ENCODE measurements at places on chromosomes 2 and 18.
A peak's percentile ranks its signal among the peaks of the same experiment; 100 is the strongest.

DNA sequence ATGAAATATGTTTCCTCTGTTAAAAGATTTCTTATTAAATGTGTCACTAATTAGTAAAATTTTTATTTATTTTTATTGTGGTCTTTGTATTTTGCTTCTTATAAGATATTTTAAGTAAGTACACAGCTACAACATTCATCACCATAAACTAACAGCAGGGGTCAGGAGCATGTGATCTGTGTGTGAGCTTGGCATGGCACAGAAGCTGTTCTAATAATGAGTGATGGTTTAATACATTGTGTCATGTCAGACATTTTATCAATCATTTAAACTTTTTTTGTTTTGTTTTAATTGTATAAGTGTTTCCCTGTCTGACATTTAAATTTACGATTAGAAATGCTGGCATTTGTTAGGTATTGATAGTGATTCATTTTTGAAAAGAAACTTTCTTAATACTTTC, 585.4 kb downstream of the DSC3 start:
- DNase-seq, result no peak

DNA sequence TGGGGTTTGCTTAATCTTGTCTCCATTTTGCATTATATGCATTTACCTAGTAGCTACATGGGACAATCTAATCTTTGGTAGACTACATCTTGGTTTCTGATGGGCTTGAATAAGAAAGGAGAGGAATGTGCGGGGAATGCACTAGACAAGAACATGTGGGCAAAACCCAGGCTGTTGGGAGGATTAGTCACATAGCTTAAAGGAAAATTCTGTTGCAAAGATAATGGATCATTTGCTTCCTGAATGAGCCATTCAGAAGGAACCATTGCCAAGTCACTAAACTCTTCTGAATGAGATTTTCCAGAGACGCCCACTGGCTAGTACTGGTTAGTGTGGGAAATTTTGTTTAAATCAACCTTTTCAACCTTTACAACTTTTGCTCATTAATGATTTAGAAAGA, 84.8 kb downstream of the OSBPL6 start:
- peak; percentile 92 for DNase-seq

DNA sequence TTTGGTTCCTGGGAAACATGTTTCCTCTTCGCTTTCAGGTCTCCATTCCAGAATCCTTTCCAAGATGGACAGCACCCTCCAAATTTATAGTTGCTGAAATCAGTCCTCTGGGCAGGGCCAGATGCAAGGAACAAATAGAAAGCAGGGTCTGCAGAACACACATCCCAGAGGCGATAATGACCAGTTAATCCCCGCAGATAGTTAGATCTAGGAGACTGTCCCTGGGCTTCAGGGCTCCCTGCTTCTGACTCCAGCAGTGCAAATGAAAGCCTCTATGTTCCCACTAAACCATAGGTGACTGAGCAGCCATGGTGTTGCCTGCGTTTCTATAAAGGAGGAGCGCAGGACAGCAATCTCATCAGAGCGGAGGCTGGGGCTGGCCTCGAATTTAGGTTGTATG, 38.7 kb downstream of the SRSF7 start:
- no peak for DNase-seq

DNA sequence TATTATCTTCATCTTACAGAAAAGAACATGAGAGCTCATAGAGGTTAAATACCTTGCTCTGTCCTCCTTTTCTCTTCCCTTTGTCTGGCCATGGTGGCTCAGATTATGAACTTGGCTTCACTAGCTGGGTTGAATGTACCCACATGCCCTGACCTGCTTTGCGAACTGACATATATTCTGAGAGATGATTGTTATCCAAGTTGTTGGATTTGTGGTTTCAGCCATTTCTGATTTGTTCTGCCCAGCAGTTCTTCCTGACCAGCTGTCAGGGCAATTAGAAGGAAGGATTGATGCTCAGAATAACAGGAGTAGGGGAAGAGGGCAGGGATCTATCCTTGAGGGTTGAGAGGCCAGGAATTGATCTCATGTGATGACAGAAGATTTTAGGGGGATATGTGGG, 236.8 kb upstream of the FAM98A start:
- DNase-seq, result no peak

DNA sequence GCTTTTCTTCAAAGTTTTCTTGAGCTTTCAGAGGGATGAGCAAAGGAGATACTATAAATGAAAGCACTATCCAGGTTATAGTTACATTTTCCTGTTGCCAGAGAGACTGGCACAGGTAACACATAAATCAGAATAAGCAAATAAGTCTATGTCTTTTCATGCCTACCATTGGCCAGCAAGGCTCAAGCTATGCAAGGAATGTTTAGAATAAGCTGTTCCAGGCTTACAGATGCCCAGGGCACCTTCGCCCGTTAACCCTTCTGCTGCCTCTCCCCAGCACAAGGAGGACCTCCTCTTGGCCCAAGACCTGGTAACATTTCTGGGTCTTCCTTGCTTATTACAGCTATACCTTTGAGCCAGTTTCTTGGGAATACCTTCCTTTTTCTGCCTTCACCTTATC, 233.7 kb upstream of the MEIS1 start:
- DNase-seq, result no peak

DNA sequence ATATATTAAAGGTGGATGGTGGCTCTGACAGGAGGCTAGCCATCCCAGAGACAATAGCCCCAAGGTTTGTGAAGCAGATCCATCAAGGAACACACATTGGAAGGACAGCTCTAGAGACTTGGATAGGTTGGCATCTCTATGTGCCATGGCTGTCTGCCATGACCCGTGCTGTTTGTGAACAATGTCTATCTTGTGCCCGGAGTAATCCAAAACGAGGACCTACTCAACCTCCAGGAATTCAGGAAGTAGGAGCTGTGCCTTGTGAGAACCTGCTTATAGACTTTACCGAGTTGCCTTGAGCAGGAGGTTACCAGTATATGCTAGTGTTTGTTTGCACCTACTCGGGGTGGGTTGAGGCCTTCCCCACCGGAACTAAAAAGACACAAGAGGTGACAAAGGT, 43.1 kb upstream of the SELENOI start:
- DNase-seq, result no peak

- no peak for DNase-seq
Measured at GRCh38 chr2:45973426-45973825, 322.0 kb downstream of the PRKCE start.

GRCh38 chr2:129766374-129766993, 213.0 kb upstream of the RAB6C start:
- DNase-seq, result no peak

DNA sequence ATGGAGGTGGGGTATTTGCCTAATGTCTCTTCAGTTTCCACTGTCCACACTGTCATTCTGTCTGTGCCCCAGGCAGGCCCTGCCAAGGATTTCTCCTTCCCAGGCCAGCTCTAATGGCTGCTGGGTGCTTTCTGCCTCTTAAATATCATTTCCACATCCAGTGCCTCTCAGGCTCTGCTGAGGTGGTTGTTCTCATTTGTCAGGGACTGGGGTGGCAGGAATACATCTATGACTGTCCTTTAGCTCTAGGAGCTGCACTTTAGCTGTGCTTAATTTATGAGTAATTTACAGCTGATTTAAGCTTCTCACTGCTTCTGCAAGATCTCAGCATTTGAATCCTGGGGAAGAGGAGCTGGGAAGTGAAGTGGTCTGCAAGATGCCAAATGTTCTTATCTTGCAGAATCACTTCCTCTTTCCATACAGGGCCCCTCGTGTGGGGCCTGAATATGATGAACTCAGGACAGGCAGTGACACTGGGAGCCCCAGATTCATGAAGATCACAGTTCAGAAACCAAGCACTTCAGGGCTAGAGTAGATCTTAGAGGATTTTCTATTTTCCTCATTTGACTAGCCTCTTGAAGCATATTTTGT, 150.2 kb downstream of the FSHR start:
- no peak for DNase-seq

GRCh38 chr2:63738019-63738418, 103.7 kb upstream of the UGP2 start:
- DNase-seq, result no peak

DNA sequence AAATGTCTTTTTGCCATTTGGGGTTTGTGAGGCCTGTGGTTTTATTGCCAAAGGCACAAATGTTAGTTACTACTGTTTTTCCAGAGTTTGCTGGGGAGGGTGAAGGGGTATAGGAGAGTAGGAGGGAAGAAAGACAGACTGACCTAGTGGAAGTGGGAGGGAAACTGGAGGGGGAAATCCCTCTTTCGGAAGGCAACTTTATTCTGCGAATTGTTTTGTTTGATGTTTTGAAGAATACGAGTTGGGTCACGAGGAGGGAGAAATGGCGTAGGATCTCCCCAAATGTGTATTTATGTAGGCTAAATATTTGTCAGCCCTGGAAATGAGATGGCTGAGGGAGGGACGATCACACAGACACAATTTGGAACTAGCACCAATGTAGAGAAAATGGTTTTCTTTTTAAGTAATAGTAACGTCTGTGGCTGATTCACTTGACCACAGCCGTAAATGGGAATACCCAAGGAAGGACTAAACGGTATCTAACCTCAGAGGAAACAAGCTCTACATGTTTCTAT, 172.3 kb downstream of the ICOS start:
- no peak for DNase-seq

GRCh38 chr2:120430501-120430830, 84.5 kb downstream of the INHBB start:
- DNase-seq, result no peak

- DNase-seq, result no peak
Measured at GRCh38 chr2:70974592-70974991, 3.8 kb upstream of the ANKRD53 start.

DNA sequence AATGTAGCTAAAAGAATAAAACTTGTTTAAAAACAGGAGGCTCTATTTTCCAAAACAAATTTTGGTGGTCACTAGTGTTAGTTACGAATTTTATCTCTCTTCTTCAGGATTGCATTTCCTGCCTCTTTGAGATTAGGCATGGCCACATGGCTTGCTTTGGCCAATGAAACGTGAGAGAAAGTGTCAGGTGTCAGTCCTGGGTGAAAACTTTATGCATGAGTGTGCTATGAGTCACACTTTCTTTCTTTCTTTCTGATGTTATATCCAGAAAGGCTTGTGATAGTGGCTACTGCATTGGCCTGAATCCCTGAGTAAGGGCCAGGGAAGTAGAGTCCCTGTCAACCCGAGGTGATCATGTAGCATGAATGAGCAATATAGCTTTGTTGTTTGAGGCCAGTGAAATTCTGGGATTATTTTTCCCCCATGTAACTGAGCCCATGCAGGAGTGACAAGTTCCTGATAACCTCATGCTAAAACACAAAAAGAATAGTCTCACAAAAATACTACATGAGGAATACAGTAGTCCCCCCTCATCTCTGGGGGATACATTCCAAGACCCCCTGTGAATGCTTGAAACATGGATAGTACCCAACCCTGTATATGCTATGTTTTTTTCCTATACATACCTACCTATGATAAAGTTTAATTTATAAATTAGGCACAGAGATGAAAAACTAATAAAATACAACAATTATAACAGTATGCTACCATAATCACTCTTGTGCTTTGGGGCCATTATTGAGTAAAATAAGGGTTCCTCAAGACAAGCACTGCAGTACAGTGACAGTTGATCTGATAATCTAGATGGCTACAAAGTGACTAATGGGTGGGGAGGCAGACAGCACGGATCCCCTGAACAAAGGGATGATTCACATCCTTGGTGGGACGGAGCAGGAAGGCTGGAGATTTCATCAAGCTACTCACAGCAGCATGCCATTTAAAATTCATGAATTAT, 109.5 kb downstream of the CDC42EP3 start:
- DNase-seq, result peak; percentile 95

GRCh38 chr2:175436076-175436475, 254.6 kb upstream of the ATP5MC3 start:
- no peak for DNase-seq

GRCh38 chr2:31729442-31730092, 148.8 kb upstream of the SRD5A2 start:
- peak; percentile 45 for DNase-seq

- peak; percentile 39 for DNase-seq
Measured at GRCh38 chr2:45067859-45068570, 58.8 kb upstream of the SIX2 start.

- no peak for DNase-seq
Measured at GRCh38 chr18:22272242-22272641, 102.9 kb downstream of the GATA6 start.

GRCh38 chr2:203893840-203894239, 26.3 kb downstream of the CTLA4 start:
- DNase-seq, result no peak
